ENCODE measurements at places on chromosomes 6 and 20.

- DNase-seq, result no peak
Observed at GRCh38 chr20:9789131-9789530, 49.7 kb downstream of the PAK5 start.

GRCh38 chr6:41733707-41734665 is 1.4 kb downstream of the TFEB start:
- no peak for DNase-seq

DNA sequence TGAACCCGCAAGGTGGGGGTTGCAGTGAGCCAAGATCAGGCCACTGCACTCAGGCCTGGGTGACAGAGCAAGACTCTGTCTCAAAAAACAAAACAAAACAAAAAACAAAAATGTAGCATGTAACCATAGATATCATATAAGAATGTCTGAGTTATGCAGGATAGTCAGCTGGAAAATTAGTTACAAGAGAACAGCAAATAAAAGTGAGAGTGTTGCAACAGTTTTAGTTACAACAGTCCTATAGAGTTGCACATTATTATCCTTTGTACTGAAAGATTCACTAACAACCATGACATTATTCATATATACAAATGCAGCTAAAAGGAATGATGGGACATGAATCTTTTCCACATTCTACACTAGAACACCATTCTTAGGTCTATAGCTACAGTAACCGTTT is 16.4 kb downstream of the RNF24 start:
- no peak for DNase-seq

DNA sequence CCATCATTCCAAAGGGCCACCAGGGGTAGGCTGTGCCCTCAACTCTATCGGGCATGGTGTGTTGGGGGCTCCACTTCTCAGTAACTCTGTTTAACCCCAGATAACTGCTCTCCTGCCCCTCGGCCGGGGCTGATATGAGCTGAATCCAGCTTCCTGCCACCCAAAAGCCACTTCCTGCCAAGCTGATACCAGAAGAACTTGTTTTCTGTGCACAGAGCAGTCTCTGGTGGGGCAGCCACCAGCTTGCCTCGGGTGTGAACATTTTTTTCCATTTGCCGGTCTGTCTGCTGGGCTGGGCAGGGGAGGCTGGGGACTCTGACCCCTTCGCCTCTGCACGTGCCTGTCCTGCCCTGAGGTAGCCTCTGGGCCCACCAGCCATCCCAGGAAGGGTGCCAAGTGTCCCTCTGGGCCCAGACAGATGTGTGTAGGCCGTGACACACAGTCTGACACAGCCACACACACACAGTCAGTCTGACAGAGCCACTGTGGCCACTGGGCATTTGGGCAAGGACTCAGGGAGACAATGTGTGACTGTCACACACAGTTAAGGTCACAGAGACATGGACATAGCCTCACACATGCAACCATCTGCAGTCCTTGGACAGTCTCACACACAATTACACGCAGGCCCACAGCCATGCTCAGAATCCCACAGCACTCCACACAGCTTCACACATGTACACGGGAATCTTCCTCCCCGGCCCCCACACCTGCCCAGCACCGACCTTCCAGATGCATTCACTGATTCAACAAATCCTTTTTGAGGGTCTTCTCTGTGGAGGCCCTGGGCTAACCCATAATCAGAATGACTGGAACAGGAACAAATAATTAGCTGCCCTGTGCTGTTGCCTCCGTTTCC is 45.1 kb downstream of the NOL4L start:
- no peak for DNase-seq

- DNase-seq, result no peak
Observed at GRCh38 chr6:154473324-154473723, 37.2 kb downstream of the CNKSR3 start.

DNA sequence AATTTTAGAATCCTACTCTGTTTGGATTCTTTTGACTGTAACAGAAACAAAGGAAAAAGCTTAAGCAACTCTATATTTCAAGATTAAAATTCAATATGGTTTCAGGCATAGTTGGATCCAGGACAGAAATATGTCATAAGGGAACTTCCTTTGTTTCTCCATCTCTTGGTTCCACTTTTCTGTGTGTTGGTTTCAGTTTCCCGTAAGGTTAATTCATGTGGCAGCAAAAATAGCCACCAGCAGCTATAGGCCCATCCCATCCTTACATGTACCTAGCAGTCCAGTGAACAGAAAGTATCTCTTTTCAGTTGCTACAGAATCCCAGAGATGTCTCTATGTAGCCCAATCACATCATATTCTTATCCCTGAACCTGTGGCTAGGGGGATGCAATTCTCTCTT is 8.8 kb upstream of the FAM8A1 start:
- no peak for DNase-seq

GRCh38 chr20:60152792-60153191 is 194.6 kb downstream of the CDH26 start:
- no peak for DNase-seq

DNA sequence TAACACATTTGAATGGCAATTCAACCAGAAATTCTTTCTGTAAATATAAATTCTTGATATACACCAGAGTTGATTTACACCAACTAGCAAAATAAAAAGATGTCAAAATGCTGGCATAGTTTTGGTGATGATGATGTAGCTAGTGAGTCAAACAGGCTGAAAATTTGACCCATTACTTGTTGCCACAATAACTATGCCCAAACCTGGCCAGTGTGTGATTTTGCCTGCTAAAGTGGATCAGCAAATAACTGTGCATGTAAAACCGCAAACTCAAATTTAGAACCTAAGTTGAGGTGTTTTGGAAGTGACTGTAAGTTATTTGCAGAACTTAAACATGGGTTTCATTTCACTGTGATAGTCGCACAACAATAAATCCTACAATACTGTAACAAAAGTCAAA is 125.9 kb downstream of the KIF6 start:
- DNase-seq, result no peak

GRCh38 chr20:47847884-47848485 is 62.7 kb upstream of the SULF2 start:
- DNase-seq, result no peak

- no peak for DNase-seq
Observed at GRCh38 chr6:84392261-84392660, 164.8 kb upstream of the CEP162 start.

DNA sequence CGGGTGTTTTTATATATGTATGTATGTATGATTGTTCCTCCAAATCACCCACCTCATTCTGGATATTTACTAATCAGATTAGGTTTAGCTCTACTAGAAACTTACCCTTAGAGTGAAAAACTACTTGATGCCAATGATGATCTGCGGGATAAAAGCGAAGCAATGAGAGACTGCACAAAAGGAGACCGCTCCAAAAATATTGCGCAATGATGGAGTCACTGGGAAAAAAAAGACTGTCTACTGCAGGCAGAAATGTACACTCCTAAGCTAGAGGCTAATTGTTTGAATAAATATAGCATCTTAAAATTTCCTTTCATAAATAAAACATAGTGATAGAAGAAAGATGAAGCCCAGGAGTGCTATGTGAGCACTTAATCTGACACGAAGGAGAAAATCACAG is 7.3 kb downstream of the RAB32 start:
- DNase-seq, result no peak

DNA sequence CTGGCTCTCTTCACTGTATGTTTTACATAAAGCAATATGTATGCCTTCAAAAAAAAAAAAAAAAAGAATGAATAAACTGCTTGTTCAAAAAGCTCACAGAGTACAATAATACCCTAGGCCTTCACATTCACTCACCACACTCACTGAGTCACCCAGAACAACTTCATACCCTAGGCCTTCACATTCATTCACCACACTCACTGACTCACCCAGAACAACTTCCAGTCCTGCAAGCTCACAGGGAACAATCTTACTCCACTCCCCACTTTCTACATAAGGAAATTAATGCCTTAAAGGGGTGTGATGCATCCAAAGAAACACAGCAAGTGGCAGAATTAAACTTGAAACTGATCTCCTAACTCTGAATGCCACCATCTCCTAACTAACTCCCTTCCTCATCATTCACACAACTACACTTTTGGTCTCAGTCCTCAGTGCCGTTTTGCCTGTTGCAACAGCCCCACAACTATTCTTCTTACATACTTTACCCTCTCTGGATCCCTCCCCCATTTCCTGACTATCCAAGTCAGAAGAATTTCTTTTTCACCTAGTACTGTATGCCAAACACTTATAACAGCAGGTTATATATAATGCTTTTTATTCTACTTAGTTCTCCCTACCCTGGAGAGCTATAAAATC is 34.2 kb downstream of the NHSL1 start:
- DNase-seq, result no peak

DNA sequence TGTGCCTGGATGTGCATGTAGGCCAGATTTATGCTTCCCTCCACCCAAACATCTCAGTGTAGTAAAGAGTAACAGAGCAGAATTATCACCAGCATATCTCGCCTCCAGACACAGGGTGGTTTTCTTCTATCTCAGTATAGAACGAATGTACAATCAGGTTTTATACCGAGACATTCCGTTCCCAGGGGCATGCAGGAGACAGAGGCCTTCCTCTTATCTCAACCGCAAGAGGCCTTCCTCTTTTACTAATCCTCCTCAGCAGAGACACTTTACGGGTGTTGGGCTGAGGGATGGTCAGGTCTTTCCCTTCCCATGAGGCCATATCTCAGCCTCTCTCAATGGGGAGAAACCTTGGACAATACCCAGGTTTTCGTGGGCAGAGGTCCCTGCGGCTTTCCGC is 36.4 kb upstream of the MC3R start:
- DNase-seq, result no peak

GRCh38 chr20:819680-820322 is 13.7 kb upstream of the FAM110A start:
- DNase-seq, result no peak

GRCh38 chr6:170110201-170111140 is 180.4 kb downstream of the DLL1 start:
- no peak for DNase-seq

- DNase-seq, result no peak
Observed at GRCh38 chr6:166486536-166486880, 100.0 kb downstream of the RAMACL start.

DNA sequence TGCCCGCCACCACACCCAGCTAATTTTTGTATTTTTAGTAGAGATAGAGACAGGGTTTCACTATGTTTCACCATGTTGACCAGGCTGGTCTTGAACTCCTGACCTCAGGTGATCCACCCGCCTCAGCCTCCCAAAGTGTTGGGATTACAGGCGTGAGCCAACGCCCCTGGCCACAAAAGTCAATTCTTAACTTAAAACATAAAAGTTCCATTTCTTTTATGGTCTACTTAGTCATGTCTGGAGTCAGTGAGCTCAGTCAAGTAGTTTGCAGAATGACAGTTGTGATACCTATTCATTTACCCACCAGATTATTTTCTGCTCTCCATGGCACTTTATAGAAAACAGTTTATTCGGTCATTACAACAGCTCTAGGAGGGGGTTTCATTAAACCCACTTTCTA is 103.1 kb upstream of the ESR1 start:
- no peak for DNase-seq

- DNase-seq, result no peak
Observed at GRCh38 chr20:16929756-16930155, 181.6 kb downstream of the OTOR start.

Data from NCI-H1436 treated with DMSO at 0.1 percent for 48 hours (cell line).